Smooth muscle cell of the umbilical artery (primary cell): ENCODE measurements at places on chromosomes 11 and 22. TPM values are rescaled to one million over a fixed set of nuclear protein-coding genes. Genes with fewer than 3 reads are reported as not detected.

The ZBTB16 gene
- not detected in 2 replicates for total RNA-seq

The OR51B5 gene
- 0.09 and 0.30 TPM in 2 replicates for total RNA-seq

The POU2AF2 gene
- total RNA-seq = not detected in 2 replicates

The ADORA2A gene
- total RNA-seq = 1.8 and 2.0 TPM in 2 replicates

The OR8H3 gene
- not detected in 2 replicates for total RNA-seq

The HBG2 gene
- not detected in 2 replicates for total RNA-seq

The ZDHHC5 gene
- 34.7 and 50.5 TPM in 2 replicates for total RNA-seq

The TESMIN gene
- 0.30 and 0.78 TPM in 2 replicates for total RNA-seq

The TRIM48 gene
- total RNA-seq = not detected in 2 replicates

The IFITM1 gene
- 0.42 and 11.6 TPM in 2 replicates for total RNA-seq

The LSP1 gene
- total RNA-seq = 2.0 and 2.7 TPM in 2 replicates

The PTPN5 gene
- total RNA-seq = not detected in 2 replicates

The API5 gene
- total RNA-seq = 73.3 and 105 TPM in 2 replicates

The FGF19 gene
- total RNA-seq = not detected in 2 replicates

The MMP13 gene
- under 0.01 TPM in 1 of 2 replicates, not detected in the other for total RNA-seq

The UCP2 gene
- 0.30 and 2.7 TPM in 2 replicates for total RNA-seq

The OR6T1 gene
- total RNA-seq = not detected in 2 replicates

The CTSF gene
- 13.8 and 27.0 TPM in 2 replicates for total RNA-seq

The LMO1 gene
- total RNA-seq = not detected in 2 replicates

The UPK3A gene
- total RNA-seq = not detected in 2 replicates

The ACR gene
- total RNA-seq = not detected in 2 replicates

The LGR4 gene
- 21.0 and 25.2 TPM in 2 replicates for total RNA-seq

The ACCS gene
- total RNA-seq = 6.4 and 6.5 TPM in 2 replicates

The TREH gene
- not detected in 2 replicates for total RNA-seq

The SLC22A25 gene
- not detected in 2 replicates for total RNA-seq

The RIC3 gene
- total RNA-seq = not detected in 2 replicates

The SLC22A6 gene
- not detected in 2 replicates for total RNA-seq

The AAMDC gene
- 14.2 and 36.8 TPM in 2 replicates for total RNA-seq
